Right renal pelvis (tissue), 4 donors: ENCODE measurements at places on chromosomes 1 and 21.

- no peak for DNase-seq
These were observed 16.4 kb downstream of the CD2 start for GRCh38 chr1:116770625-116771024.

- no peak for DNase-seq
These were observed 8.7 kb downstream of the TMPRSS3 start for GRCh38 chr21:42387164-42387563.

DNA sequence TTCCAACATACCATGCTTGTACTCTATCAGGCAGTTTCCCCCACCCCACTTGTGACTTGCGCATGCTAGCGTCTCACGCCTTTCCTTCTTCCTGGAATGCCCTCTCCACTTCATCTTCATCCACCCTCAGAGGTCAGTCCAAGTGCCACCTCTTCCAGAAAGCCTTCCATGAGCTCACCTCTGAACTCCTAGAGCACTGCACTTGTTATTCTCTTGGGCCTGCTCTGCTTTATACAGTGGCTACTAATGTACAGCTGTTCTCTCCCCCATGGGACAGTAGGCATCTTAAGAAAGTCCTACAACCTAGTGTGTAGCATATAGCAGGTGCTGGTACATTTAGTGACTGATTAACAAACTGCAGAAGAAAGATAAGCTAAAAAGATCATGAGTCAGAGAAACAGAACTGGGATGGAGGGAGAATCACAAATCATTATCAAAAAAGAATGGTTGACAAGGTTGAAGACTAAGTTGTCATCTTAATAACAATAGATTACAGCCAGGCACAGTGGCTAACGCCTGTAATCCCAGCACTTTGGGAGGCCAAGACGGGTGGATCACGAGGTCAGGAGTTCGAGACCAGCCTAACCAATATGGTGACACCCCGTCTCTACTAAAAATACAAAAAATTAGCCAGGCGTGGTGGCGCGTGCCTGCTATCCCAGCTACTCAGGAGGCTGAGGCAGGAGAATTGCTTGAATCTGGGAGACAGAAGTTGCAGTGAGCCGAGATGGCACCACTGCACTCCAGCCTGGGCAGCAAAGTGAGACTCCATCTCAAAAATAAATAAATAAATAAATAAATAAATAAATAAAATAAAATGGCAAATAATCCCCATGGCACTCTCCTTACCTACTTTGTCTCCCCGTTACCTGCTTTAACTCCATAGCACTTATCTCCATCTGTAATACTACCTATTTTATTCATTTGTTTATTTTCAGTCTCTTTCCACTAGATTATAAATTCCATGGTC is 16.3 kb upstream of the TSPAN1 start:
- DNase-seq: no peak

- no peak for DNase-seq
These were observed 46.9 kb downstream of the ARHGEF10L start for GRCh38 chr1:17586172-17586964.

GRCh38 chr1:41613689-41614574 is 129.4 kb upstream of the EDN2 start:
- no peak for DNase-seq

- no peak for DNase-seq
These were observed 18.9 kb upstream of the BATF3 start for GRCh38 chr1:212718499-212718898.

GRCh38 chr1:163706915-163707314 is 385.2 kb downstream of the NUF2 start:
- no peak for DNase-seq

GRCh38 chr1:161128591-161129420 is 3.7 kb downstream of the DEDD start:
- DNase-seq: no peak

DNA sequence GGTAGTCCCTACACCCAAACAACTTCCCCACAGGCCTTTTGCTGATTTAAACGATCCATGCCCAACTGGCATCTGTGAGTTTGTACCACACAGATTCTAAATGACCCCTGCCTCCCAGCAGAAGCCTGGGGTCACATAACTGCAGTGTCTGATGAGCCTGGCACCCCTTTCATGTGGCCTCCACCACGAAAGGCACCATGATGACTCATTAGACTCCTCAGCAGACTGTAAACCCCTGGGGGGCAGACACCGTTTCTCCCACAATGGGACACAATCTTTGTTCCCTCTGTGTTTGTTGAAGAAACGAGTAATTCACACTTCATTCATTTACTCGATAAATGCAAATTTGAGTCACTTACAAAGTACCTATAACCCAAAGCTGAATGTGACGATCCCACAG is 81.6 kb downstream of the CCDC185 start:
- no peak for DNase-seq

- DNase-seq: no peak
These were observed 50.0 kb downstream of the FOXO6 start for GRCh38 chr1:41411229-41411628.

DNA sequence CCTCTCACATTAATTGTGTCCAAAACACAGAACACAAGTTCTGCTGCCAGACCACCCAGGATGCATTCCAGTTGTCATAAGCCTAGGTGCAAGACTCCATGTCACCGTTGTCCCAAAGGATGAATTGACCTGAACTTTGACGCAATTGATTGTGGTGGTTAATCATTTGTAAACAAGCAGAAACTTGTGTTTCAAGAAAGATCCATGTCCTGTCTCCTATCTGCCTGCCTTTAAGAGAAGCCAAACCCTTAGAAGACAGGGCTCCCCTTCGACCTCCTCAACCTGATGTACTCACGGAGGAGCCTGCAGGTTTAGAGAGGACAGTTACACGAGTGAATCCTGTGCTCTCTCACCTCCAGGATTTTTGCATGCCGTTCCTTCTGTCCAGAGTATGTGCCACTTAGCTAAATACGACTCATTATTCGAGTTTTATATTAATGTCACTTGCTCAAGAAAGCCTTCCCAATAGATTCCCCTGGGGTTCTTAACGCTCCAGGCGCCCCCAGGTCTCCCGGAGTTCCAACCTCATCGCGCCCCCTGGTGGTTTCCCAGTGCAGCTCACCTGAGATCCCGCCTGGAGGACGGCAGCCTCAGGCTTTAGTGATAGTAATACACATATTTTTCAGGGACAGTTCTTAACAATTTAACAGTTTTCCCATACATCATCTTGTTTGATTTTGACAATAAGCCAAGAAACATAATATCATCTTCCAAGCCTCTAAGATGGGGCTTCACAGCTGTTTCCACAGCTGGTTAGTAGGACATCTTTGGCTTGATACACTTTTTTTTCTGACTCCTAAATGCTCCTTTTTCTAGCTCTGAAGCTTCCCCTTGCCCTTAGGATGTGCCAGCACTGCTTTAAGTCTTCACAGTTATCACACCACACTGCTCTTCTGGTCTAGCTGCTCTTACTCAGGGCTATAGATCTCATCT is 2.4 kb upstream of the C8B start:
- DNase-seq: no peak

- no peak for DNase-seq
These were observed 9.9 kb upstream of the TDRD10 start for GRCh38 chr1:154492115-154492514.

GRCh38 chr1:37137014-37137413 is 102.7 kb upstream of the GRIK3 start:
- DNase-seq: no peak
